ENCODE measurements at places on chromosomes 3 and 15.

DNA sequence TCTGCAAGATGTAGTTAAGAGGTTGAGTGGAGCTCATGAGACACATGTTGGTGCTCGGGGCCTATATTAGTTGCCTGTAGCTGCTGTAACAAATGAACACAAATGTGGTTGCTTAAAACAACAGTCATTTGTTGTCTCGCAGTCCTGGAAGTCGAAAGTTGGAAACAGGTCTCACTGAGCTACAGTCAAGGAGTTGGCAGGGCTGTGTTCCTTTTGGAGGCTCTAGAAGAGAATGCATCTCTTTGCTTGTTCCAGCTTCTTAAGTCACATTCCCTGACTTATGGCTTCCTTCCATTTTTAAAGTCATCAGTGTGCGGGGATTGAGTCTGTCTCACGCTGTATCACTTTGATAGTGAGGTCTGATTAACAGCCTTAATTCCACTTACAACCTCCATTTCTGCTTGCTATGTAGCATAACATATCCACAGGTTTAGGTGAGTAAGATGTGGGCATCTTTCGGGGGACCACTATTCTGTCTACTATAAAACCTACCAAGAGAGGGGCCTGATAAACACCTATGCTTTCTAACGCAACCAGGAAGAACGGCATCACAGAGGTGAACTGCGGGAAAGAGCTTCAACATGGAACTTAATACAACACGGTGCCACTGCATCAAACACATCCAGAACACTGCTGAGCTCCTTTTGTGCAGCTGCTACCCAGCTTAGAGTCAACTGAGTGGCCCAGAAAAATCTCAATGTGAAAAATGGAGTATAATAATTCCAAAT is 119.4 kb downstream of the ATP10A start:
- no peak for DNase-seq

DNA sequence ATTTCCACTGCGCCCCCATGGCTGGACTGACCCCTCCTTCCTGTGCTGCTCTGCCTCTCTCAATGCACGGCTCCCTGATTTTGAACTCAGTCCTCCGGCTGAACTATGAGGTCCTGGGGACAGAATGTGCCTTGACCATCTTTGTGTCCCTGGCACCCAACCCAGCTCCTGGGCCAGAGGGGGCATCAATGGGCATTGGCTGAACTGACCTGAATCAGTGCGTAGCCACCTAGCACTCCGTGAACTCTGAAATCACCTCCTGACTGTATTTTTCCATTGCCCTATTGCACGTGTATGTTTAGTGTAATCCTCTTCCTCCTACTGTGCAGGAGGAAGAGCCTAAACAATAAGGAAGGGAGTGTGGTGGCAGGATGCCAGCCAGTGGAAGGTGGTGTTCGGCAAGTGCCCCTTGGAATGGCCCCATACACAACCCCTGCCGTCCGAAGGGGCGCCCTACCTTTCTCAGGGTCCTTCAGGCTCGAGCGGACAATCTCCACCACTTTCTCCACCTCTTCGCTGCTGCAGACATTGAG is 33.5 kb downstream of the BDH1 start:
- no peak for DNase-seq

DNA sequence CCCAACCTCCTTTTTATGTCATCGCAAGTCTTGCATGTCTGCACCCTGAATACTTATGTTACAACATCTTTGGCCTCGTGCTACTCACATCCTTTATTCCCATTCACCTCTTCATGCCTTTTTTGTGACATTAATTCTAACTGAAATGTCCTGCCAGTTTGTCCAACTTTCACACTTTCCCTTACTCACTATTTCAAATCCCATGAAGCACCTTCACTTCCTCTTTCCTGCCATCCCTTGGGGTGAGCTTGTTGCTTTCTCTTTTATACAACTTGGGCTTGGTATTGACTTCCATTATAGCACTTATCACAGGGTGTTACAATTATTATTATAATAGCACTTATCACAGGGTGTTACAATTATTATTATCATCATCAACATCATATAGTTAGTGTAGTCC is 496.3 kb downstream of the NLGN1 start:
- no peak for DNase-seq

GRCh38 chr3:126835472-126836219 is 131.6 kb downstream of the CHCHD6 start:
- DNase-seq = no peak

DNA sequence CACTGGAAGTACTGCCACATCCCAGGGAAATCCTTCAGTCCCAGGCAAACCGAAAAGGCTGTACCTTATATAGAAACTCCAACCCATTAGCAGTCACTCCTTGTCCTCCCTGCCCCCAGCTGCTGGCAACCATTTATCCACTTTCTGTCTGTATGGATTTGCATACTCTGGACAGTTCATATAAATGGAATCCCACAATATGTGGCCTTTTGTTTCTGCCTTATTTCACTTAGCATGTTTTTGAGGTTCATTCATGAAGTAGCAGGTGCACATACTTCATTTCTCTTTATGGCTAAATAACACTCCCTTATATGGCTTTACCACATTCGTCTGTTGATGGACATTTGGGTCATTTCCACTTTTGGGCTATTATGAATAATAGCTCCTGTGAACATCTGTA is 51.6 kb upstream of the CMTM8 start:
- no peak for DNase-seq

- no peak for DNase-seq
Observed at GRCh38 chr3:66532160-66532587, 31.4 kb upstream of the LRIG1 start.

- DNase-seq = no peak
Observed at GRCh38 chr15:28093752-28094535, 5.2 kb downstream of the OCA2 start.

- no peak for DNase-seq
Observed at GRCh38 chr3:112307557-112307956, 13.5 kb upstream of the SLC9C1 start.

- no peak for DNase-seq
Observed at GRCh38 chr3:186705882-186706780, 11.0 kb upstream of the KNG1 start.

All from HTR-8/SVneo (cell line).